ENCODE measurements at places on chromosomes 3 and 15.

GRCh38 chr15:69126054-69126469 is 34.4 kb upstream of the GLCE start:
- no peak for DNase-seq

DNA sequence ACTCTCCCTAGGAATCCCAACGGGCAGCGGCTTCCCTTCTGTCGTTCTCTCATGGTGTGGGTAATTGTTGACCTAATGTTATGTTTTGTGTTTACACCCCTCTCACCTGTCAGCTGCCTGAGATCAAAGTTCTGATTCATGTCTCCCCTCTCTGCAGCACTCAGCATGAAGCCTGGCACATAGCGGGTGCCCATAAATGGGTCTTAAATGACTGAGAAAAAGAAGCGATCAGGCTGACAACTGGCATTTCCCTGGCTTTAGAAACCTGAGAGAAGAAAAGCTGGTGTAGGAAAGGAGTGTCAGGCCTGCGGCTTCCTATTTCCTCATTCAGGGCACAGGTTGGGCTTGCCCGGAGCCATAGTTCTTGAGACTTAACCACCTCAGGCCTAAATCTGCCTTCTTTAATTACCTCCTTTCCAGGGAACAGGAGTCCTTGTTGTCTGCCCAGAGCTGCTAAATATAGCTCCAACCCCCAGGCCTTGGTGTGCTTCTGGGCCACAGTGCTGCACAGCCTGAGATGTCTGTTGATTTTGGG is 31.8 kb downstream of the LPP start:
- no peak for DNase-seq

DNA sequence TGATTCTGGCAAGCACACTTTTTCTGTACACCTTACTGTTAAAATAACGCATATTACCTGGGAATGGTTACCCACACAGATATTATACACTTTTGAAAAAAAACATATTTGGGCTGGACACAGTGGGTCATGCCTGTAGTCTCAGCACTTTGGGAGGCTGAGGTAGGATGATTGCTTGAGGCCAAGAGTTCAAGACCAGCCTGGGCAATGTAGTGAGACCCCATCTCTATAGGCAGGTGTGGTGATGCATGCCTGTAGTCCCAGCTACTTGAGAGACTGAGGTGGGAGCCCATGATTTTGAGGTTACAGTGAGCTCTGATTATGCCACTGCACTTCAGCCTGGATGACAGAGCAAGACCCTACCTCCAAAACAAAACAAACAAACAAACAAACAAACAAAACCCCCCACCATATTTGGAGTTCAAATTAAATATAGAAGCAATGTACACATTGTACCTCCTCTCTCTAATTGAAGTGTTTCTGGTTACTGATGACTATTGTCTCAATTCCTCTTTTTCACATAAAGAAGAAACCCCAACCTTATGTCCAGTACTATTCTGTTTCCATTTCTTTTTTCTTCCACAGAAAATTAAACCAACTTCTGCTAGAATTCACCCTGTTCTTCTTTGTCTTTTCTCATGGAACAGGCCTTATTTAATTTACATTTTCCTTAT is 152.6 kb upstream of the UMPS start:
- DNase-seq = no peak

DNA sequence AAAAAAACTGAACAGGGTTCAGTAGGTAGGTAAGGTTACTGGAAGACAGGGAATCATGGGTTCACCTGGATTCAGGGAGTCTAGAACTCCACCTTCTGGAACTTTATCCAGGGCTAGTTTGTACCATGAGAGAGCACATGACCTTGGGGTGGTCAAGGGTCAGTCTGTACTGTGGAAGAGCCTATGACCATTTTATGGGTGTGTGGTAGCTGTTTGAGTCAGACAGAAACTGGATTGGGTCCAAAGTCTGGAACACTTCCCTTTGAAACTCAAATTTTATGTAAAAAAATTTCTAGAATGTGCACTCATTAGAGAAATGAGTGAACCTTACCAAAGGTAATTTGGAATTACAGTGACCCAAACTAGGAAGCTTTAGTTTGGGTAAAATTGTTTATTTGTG is 486.0 kb upstream of the AGTR1 start:
- DNase-seq = no peak

DNA sequence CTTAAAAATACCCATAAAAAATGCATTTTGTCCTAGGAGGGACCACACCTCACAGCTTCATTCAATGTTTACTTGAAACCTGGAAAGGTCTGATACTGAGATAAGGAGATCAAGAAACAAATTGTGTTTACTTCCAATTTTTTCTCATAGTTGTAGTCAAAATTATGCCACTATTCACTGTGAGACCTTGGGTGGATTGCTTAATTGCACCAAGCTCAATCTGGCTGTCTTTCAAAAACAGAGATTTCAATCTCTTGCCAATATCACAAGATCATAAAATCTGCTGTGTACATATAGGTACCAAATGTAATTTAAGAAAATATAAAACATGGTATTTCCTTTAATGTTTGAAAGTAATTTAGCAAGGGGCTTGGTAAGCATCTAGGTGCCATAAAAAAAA is 186.4 kb upstream of the THBS1 start:
- DNase-seq = no peak

GRCh38 chr3:57393977-57394376 is 101.5 kb upstream of the ASB14 start:
- no peak for DNase-seq

GRCh38 chr15:99015698-99016568 is 8.3 kb upstream of the PGPEP1L start:
- DNase-seq = no peak

- DNase-seq = no peak
Observed at GRCh38 chr15:60265057-60265456, 132.7 kb downstream of the ANXA2 start.
